ENCODE measurements at places on chromosomes 6 and 20.

DNA sequence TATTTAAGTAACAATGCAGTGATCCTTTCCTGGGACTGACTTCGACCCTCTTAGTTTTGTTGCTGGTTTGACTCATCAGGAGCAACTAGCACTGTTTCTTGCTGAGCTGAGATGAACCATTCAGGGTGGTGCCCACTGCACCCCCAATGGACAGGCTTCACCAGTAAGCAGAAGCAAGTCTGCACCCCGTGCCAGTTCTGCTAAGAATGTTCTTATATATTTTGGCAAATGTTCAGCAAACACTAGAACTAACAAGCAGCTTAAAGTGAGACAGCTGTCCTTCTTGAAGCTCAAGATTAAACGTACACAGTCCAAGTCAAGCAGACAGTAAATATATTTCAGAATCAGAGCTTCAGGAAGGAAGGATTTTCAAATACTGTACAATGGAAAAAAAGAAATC lies 561.3 kb upstream of the CDH4 start:
- DNase-seq, result no peak

DNA sequence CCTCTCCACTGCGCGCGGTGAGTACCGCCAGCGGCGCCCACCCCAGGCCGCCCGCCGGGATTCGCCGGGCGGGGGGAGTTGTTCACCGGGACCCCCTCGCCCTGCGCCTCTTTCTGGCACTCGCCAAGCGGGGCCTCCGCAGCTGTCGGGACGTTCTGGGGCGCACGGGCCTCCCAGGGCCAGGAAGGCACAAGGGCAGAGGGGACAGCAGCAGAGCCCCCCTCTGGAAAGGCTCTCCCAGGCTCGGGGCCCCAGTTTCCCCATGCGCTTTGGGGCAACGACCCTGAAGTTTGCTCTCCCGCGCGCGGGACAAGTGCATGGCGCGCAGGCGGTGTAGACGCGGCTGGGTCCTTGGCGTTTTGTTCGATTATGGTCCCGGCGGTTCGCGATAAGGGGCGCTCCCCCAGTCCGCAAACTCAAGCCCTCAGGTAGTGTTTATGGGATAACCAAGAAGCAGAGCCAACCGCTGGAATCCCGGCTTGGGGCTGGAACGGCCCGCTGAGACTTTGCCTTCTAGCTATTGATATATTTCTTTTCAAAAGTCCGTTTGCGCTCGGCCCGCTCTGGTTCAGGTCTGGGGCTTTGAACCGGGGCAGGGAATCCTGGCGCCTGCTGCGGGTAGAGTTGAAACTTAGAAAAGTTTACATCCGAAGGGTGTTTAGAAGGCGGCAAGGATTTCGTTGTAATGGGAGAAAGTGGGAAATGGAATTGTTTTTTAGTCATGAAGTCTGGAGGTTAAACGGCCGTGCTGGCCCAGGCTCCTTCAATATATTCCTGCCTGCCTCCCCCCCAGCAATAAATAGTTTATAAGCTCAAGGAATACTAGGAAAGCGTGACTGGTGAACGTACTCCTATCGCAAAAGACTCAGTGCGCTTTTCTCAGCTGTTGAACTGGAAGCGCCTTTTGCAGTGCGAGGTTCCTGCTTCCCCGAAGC lies 595 bp downstream of the EYA2 start:
- peak; percentile 25 for DNase-seq

- no peak for DNase-seq
These were observed 151.6 kb downstream of the BACH2 start for GRCh38 chr6:90144928-90145555.

GRCh38 chr6:169234634-169235033 lies 19.0 kb downstream of the THBS2 start:
- DNase-seq, result no peak

- DNase-seq, result peak; percentile 32
These were observed 24.4 kb downstream of the SIRPD start for GRCh38 chr20:1533059-1533458.

DNA sequence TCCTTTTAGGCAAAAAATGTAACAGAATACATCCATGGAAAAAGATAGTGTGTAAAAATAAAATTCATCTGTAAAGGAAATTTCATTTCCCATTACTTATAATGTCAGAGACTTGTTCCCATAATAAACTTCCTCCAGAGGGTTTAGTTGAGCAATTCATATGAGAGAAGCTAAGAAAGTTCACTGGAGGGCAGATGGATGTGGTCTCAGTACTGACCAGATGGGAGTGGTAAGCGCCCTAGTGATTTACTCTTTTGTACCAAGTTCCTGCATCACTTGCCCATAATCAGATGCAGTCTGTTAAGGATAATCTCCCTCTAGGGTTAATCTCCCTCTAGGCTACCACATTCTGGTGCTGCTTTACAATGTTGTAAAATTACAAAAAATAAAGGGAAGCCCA lies 61.7 kb downstream of the ESF1 start:
- peak; percentile 65 for DNase-seq

DNA sequence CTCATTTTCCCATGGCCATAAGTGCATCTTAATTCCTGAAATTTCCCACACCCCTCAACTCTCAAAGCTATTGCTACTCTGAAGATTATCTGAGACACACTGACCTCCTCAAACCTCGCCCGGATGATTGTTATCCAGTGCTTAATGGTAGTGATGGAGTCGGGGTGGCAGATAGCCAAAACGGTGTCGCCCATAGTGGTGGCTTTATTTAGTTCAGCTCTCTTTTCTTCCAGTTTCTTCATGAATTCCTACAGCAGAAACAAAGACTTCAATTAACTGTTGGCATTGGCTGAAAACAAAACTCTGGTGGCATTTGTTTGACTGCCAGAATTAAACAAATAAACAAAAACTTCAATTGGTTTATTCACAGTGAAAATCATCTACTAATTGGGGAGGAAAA lies 165.4 kb downstream of the DST start:
- no peak for DNase-seq

GRCh38 chr6:153588330-153588729 lies 450.7 kb upstream of the OPRM1 start:
- DNase-seq, result no peak

GRCh38 chr6:111837641-111838500 lies 35.4 kb downstream of the FYN start:
- DNase-seq, result no peak

GRCh38 chr20:35088231-35089145 lies 4.1 kb downstream of the TRPC4AP start:
- DNase-seq, result peak; percentile 60

DNA sequence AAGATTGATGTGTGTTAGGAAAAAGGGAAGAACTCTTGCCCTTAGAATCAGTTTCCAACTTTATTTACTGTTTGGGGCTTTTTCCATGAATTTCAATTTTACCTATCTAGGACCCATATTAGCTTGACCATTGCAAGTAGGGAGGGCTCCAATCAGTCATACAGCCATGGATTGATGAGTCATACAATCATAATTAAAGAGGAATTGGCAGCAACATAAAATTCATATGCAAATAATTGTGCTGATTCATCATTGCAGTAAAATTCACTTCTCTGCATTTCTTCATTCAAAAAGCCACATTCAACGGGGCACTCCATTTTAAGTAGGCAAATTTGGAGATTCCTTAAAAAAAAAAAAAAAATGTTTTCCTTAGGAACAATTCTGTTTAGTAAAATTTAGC lies 1016.4 kb downstream of the KIF16B start:
- DNase-seq, result no peak

DNA sequence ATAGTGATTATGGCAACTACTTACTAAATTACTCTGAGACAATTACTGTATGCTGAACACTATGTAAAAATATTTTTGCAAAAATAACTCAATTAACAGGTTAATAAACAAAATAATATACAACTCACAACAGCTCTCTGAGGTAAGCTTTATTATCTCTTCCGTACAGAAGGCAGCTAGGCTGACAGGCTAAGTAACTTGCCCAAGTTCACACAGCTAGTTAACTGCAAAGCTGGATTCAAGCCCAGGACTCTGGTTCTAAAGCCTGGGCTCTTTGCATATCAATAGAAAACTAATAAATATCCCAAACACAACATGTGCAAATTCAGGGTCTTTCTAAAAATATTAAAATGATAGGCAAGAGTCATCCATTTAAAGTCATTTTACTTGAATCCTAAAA lies 169.5 kb upstream of the BEND3 start:
- no peak for DNase-seq

GRCh38 chr6:166330612-166331011 lies 11.7 kb downstream of the SFT2D1 start:
- no peak for DNase-seq

GRCh38 chr6:91185072-91185471 lies 598.2 kb upstream of the MAP3K7 start:
- DNase-seq, result no peak

DNA sequence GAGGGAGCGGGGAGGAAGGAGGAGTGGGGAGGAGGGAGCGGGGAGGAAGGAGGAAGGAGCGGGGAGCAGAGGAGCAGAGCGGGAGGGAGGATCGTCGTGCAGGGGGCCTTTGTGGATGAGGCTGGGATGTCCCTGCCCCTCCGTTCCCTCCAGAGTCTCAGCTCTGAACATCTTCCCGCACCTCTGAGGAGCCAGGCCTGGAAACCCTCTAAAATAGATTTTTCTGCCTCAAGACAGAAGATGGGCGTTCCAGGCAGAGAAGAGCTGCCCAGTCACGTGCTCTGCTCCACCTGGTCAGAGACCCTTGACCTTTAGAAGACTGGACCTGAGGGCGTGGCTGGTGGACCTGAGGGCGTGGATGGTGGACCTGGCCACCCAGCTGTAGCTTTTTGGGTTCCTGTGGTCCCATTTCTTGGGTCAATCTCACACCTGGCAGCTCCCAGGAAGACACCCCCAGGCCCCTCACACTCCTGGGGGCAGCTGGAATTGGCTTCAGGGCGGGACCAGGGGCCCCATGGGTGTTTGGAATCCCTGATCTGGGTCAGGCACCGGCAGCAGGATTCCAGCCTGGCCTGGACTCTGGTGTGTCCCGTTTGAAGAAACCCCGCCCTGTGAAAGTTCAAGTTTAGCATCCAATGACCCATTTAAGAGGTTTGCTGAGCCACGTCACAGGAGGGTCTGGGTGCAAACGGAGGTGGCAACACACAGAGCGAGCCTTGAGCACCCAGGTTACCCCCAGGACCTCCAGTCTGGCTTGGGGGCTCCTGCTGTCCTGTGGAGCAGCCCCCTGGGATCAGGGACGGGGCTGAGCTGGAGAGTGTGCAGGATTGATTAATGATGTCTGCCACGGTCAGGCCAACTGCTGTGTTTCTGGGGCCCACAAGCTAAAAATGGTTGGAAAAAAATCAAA lies 96.9 kb upstream of the BHLHE23 start:
- DNase-seq, result no peak

GRCh38 chr6:29647927-29648642 lies 8.8 kb upstream of the MOG start:
- DNase-seq, result peak; percentile 62

- no peak for DNase-seq
These were observed 55.0 kb downstream of the PDE7B start for GRCh38 chr6:135906542-135906941.

DNA sequence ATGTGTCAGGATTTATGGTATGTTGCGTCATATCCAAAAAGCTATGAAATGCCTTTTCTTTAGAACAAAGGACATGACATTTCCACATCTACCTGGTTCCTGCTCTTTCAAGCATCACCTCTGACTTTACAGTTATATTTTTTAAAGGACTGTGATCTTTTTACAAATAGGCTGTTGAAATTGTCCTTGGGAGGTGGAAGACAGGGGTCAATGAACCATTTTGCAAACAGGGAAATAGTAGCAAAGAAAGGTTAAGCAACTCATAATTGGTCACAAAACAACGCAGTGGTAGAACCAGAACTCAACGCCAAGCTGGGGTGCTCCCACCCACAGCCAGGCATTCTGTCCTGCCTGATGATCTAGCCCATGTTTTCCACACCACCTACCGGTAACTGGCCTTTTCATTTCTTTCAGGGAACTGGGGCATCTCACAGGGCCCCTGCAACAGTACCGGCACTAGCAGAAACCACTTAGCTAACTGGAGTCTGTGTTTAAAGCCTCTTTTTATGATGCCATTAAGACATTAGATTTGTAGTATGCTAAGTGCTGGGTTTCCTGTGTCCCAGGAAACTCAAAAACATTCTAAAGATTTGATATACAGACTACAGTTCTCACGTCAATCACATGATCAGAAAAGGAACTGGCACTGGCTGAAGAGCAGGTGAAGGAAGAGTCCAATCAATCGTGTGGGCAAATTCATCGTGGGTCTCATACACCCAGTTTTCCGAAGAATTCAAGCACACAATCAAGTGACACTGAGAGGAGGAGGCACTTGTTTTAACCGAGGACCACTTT lies 13.9 kb downstream of the ZNF217 start:
- peak; percentile 88 for DNase-seq

Measured in suppressor macrophage treated with lipopolysaccharide for 1 hour (primary cell).